Fibroblast of skin of abdomen (primary cell): ENCODE measurements at places on chromosomes 4 and X.

GRCh38 chrX:39242187-39242586 lies 440.9 kb downstream of the MID1IP1 start:
- DNase-seq = no peak

GRCh38 chr4:149264093-149264733 lies 551.4 kb downstream of the IQCM start:
- peak; percentile 69 for DNase-seq

DNA sequence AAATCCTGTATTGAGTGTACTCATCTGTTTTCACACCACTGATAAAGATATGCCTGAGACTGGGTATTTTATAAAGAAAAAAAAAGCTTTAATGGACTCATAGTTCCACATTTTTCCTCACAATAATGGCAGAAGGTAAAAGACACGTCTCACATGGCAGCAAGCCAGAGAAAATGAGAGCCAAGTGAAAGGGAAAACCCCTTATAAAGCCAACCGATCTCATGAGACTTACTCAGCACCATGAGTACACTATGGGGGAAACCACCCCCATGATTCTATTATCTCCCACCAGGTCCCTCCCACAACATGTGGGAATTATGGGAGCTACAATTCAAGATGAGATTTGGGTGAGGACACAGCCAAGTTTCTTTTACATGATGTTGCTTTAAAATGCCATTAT lies 171.9 kb downstream of the GALNTL6 start:
- no peak for DNase-seq

DNA sequence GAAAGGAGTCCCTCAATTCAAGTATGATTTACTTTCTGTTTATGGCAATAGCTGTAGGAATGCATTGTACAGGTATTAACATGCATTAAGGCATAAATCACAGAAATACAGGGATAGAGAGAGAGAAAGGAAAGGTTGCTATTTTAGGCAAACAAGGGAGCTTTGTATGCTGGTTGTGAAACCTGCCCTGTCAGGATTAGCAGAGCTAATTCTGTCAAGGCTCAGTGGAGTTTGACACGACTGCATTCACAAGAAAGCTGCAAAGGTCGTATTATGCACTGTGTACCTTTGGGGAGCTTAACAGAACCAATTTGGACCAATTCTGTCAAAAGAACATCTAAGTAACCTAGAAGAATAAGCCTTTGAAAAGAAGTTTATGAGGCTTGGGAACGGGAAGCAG lies 239.3 kb downstream of the GRIA2 start:
- no peak for DNase-seq

- DNase-seq = no peak
These were observed 6.3 kb upstream of the TBC1D25 start for GRCh38 chrX:48533165-48533564.

GRCh38 chr4:138616775-138617174 lies 374.6 kb upstream of the SLC7A11 start:
- DNase-seq = peak; percentile 67

DNA sequence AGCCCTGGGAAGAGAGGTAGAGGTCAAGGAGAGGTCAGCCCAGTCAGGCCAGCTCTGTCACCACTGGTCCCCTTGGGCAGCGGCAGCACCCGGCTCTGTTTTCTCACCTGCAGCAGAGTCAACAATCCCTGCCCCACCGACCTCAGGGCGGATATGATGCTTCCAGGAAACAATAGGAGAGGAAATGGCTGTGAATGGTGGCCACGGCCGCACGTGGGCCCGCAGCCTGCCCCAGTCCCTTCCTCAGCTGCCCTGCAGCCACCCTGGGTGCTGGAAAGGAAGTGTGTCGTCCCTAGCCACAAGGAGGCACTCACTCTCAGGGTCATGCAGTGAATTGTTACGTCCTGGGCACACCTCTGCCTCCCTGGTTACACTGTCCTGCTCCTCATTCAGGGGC lies 92.5 kb upstream of the ENPP6 start:
- DNase-seq = no peak

- DNase-seq = no peak
These were observed 662.2 kb upstream of the BOD1L1 start for GRCh38 chr4:14289708-14290107.

- DNase-seq = peak; percentile 37
These were observed 132.3 kb downstream of the CBR4 start for GRCh38 chr4:168877511-168878491.

GRCh38 chr4:100985576-100985975 lies 361.8 kb downstream of the PPP3CA start:
- DNase-seq = no peak

DNA sequence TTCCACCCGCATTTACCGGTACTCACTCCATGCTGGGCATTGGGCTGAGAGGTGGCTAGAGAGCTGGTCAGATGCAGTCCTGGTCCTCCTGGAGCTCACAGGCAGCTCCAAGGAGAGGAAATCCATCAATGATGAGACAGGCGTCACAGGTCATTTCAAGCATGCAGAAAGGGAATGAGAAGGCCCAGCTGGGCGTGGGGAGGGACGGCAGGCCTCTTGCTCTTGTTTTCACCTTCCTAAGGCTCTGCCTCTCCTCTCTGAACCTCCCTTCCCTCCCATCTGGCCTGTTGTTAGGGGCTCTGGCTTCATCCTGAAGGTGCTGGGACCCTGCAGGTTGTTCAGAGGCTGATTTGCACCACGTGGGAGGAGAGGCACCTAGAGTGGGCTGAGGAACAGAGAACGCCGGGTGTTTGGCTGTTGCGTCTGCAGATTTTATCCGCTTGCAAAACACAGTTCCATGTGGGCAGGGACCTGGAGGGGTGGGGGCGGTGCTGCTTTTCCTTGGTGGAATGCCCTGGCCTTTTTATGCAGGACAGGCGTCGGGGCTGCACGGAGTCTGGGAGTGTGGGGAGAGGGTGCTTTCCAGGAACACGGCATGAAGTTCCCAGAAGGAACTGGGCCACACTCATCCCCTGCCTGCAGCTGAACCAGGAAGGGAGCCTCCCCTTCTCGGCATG lies 81.5 kb upstream of the PSAPL1 start:
- no peak for DNase-seq

DNA sequence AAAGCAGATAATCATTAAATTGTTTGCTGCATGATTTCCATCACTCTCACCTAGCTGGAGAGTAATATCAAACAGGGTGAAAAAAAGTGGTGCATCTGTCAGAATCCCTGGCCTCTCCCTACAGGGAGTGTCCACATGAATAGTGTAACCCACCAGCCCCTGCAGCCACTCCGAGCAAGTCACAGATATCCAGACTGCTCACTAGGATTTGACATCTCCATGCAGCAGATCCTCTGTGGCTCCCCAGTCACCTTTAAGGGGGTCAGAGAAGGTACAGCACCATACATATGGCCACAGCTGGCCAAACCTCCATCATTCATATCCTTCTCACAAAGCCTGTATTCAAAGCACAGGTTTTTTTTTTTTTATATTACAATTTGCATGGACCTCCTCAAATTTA lies 536.3 kb downstream of the INPP4B start:
- DNase-seq = no peak
